ENCODE measurements at places on chromosomes 6 and 20. TPM values are rescaled to one million over a fixed set of nuclear protein-coding genes. Genes with fewer than 3 reads are reported as not detected.

DNA sequence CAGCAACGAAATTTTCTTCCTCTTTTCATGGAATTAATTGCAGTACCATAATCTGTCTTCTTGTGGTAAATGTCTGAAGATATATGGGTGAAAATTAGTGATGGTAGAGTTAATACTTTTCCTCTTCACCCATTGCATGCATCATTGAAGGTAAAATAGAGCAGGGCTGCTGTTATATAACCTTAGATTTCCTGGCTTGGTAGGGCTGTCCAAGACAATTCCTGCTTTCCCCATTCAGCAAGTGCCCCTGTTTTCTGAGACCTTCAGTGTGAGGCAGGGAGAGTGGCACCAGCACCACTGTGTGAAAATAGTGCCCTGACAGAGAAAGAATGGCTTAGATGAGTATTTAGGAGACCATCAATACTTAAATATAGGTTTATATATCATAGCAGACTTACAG lies 202.0 kb downstream of the ZFAND3 start:
- peaks cover 55% of the 10 kb centered on the region for H3K4me1 ChIP-seq
- no peaks in the 10 kb centered on the region for H3K36me3 ChIP-seq
- no peak overlapping the region for H3K4me3 ChIP-seq
- DNase-seq, result no peak
- no peak overlapping the region for H3K27ac ChIP-seq

GRCh38 chr6:50734488-50734887 lies 21.2 kb downstream of the TFAP2D start:
- no peak overlapping the region for H3K4me3 ChIP-seq
- H3K36me3 ChIP-seq, result no peaks in the 10 kb centered on the region
- H3K27ac ChIP-seq, result no peak overlapping the region
- H3K4me1 ChIP-seq, result no peaks in the 10 kb centered on the region

- no peaks in the 10 kb centered on the region for H3K36me3 ChIP-seq
- no peak for DNase-seq
- H3K4me3 ChIP-seq, result no peak overlapping the region
Measured at GRCh38 chr6:143370812-143371370, 79.6 kb downstream of the ADAT2 start.

DNA sequence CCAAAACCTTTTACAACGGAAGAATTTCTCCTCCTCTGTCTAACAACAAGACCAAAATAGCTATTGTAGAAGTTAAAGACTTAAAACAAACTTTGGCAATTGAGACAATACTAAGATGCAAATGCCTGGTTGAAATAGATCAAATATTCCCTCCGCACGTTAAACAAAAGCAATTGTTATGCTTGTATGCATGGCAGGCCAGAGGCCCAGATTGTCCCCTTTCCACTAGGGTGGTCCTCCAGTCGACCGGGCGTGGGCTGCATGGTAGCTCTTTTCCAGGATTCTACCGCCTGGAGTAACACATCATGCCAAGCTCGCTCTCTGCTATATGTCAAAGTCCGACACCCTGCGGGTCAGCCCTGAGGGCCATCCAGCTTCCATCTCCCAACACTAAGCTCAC lies 234.7 kb downstream of the RNGTT start:
- DNase-seq, result no peak
- no peaks in the 10 kb centered on the region for H3K27me3 ChIP-seq
- no peaks in the 10 kb centered on the region for H3K4me1 ChIP-seq
- no peak overlapping the region for H3K27ac ChIP-seq

DNA sequence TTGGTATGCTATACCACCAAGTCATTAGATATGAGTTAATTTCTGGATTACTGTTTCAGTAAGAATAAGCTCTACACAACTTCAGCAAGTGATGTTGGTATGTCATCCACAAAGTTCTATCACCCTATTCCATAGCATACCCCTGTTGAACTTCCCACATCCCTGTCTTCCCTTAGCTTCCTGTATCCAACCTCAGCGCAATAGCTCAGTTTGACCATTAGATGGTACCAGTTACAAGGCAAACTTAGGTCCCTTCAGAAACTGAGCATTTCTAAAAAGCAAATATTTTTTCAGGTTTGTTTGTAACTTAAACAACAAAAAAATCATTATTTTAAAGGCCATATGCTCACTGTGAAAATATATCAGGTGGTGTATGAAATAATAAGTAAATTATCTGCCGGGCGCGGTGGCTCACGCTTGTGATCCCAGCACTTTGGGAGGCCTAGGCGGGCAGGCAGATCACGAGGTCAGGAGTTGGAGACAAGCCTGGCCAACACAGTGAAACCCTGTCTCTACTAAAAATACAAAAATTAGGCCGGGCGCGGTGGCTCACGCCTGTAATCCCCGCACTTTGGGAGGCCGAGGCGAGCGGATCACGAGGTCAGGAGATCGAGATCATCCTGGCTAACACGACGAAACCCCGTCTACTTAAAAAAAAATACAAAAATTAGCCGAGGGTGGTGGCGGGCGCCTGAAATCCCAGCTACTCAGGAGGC lies 8.8 kb upstream of the MOG start:
- H3K36me3 ChIP-seq, result no peaks in the 10 kb centered on the region
- no peak overlapping the region for H3K4me3 ChIP-seq
- H3K27ac ChIP-seq, result no peak overlapping the region

DNA sequence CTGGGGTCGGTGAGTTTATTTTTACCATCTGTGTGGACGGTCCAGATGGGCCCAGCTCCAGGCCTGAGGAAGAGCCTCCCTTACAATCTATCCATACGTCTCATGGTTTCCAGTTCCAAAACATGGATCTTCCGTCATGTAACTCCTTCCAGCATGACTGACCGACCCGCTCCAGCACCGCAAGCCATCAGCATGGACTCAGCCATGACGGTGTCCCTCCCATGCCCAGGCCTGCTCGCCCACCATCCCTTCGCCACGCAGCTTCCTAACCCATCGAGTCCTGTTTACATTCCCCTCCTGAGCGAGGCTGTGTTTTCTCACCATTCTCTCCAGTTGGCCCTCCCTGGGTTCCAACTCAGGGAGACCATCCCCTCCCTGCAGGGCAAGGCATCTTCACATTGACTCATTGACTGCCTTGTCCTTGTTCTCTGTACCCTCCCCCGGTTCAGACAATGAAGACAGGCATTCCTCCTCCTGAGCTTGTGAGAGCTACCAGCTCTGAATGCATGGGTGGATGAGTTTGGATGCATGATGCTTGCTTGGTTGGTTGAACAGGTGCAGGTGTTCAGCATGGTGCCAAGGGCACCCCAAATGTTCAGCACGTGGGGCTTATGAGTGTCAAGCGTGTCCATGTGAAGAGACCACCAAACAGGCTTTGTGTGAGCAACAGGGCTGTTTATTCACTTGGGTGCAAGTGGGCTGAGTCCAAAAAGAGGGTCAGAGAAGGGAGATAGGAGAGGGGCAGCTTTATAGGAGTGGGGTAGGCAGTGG lies 235.8 kb downstream of the SMOC2 start:
- no peak for DNase-seq
- no peaks in the 10 kb centered on the region for H3K27me3 ChIP-seq
- H3K4me1 ChIP-seq, result no peaks in the 10 kb centered on the region

- no peak overlapping the region for H3K4me3 ChIP-seq
- H3K4me1 ChIP-seq, result no peaks in the 10 kb centered on the region
- DNase-seq, result no peak
- no peaks in the 10 kb centered on the region for H3K36me3 ChIP-seq
Measured at GRCh38 chr20:56592211-56592610, 36.9 kb upstream of the TFAP2C start.

- H3K27ac ChIP-seq, result peak overlapping the region; percentile 84
- peaks cover 12% of the 10 kb centered on the region for H3K36me3 ChIP-seq
- no peak for DNase-seq
- H3K27me3 ChIP-seq, result peaks cover 43% of the 10 kb centered on the region
- peaks cover 92% of the 10 kb centered on the region for H3K4me1 ChIP-seq
Measured at GRCh38 chr20:62645613-62646012, 3.3 kb downstream of the SLCO4A1 start.

DNA sequence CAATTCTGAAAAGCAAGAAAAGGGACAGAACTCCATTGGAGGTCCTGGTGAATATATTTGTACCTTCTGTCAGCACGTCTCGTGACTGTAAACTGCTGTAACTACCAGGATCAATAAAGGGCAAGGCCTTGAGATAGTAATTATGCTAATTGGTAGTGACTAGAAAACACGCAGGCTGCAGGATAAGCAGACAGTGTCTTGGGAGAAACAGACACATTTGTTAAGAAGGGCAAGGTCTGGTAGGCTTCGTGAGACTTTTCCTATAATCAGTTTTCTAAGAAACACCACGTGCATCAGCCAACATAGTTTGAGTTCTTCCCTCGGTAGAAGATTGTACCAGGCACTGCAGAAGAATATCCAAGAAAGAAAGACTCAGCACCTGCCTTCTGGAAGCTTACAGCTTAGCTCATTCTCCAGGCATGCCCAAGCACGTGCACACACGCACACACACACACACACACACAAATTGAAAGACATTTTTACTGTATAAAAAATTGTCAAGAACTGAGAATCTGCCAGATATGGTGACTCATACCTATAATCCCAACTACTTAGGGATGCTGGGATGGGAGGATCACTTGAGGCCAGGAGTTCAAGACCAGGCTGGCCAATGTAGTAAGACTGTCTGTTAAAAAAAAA lies 167.0 kb upstream of the SASH1 start:
- H3K27me3 ChIP-seq, result no peaks in the 10 kb centered on the region
- no peaks in the 10 kb centered on the region for H3K36me3 ChIP-seq
- H3K4me3 ChIP-seq, result no peak overlapping the region
- H3K4me1 ChIP-seq, result no peaks in the 10 kb centered on the region

- no peaks in the 10 kb centered on the region for H3K4me1 ChIP-seq
- no peak for DNase-seq
- no peaks in the 10 kb centered on the region for H3K36me3 ChIP-seq
- no peak overlapping the region for H3K4me3 ChIP-seq
- H3K27me3 ChIP-seq, result no peaks in the 10 kb centered on the region
Measured at GRCh38 chr6:23137611-23138010, 568.2 kb downstream of the HDGFL1 start.

DNA sequence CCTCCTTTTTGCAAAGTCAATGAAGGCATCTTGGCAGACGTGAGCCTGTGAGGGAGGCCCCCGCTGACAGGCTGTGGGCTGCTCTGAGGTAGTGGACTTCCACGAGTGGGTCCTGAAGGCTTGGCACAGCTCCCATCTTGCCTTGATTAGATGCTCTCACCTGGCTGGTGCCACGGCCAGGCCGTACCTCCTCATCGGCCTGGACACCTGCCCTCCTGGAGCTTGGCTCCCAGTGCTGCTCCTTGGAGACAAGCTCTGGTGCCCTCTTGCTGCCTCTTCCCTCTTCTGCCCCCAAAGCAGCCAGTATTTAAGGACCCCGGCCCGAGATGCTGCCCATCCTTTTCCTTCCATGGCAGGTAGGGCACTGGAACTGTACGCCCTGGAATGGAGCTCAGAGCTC lies 93.5 kb downstream of the ERMARD start:
- no peaks in the 10 kb centered on the region for H3K4me1 ChIP-seq
- no peak overlapping the region for H3K4me3 ChIP-seq
- H3K27ac ChIP-seq, result no peak overlapping the region
- no peaks in the 10 kb centered on the region for H3K27me3 ChIP-seq

- H3K27ac ChIP-seq, result no peak overlapping the region
- H3K4me3 ChIP-seq, result no peak overlapping the region
- no peak for DNase-seq
- H3K4me1 ChIP-seq, result peaks cover 28% of the 10 kb centered on the region
- H3K27me3 ChIP-seq, result no peaks in the 10 kb centered on the region
Measured at GRCh38 chr6:37099442-37099841, 70.5 kb upstream of the PIM1 start.

- H3K4me1 ChIP-seq, result no peaks in the 10 kb centered on the region
- H3K27me3 ChIP-seq, result peaks cover 29% of the 10 kb centered on the region
- no peak for DNase-seq
Measured at GRCh38 chr6:116461331-116461931, at the start of gene CALHM6. Gene CALHM6 (plus strand): TSS chr6:116461375. CDS start chr6:116461930, 555 bp downstream.

DNA sequence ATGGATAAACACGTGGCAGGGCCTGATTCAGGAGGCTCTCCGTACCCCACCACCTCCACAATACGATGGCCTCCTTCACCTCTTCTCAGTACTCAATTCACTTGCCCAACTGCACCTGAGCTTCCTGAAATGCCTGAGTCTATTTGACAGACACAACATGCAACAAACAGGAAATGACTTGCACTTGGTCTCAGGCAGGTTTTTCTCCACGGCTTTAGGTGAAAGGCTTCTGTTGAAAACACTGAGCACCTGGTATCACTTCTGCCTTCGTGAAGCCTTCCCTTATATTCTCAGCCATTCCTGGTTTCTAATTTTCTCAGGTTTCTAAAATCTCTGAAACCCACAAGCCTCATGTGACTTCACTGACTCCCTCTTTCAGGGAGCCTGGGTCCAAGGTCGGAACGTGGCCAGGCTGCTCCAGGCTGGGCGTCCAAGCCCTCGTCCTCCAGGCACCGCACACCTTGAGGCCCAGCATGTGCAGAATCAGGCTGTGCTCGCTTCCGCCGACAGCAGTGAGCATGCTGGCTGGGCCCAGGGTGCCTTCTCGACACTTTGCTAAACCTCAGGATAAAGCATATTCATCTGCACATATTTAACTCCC lies 34.7 kb downstream of the TAF4 start:
- H3K36me3 ChIP-seq, result no peaks in the 10 kb centered on the region
- no peaks in the 10 kb centered on the region for H3K27me3 ChIP-seq
- DNase-seq, result peak; percentile 58

GRCh38 chr6:36743032-36743431 lies 45.4 kb downstream of the RAB44 start:
- H3K4me3 ChIP-seq, result no peak overlapping the region
- H3K27ac ChIP-seq, result peak overlapping the region; percentile 48

- peaks cover 16% of the 10 kb centered on the region for H3K4me1 ChIP-seq
- no peak overlapping the region for H3K4me3 ChIP-seq
- H3K27me3 ChIP-seq, result no peaks in the 10 kb centered on the region
- DNase-seq, result no peak
Measured at GRCh38 chr6:43845646-43846045, 75.6 kb downstream of the VEGFA start.

- no peak overlapping the region for H3K4me3 ChIP-seq
- H3K27ac ChIP-seq, result no peak overlapping the region
- no peak for DNase-seq
- H3K36me3 ChIP-seq, result no peaks in the 10 kb centered on the region
- H3K27me3 ChIP-seq, result no peaks in the 10 kb centered on the region
- no peaks in the 10 kb centered on the region for H3K4me1 ChIP-seq
Measured at GRCh38 chr6:53376661-53377226, 28.0 kb upstream of the ELOVL5 start.

DNA sequence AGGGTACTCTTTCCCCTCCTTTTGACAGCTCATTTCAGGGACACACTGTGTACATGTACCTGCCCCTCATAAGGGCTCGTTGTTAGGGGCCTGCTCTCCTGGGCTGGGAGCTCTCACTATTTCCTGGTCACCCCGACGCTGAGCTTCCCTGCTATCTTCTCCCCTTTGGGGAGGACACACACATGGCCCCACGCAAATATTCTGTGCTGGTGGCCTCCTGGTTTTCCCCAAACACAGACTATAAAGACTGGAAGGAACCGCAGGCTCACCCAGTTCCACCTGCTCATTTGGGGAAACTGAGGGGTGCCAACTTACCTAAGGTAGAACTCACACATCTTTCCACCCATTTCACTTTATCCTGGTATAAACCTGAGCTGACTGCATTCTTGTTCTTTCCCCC lies 301.4 kb upstream of the SUPT3H start:
- H3K4me3 ChIP-seq, result no peak overlapping the region
- no peak for DNase-seq
- peaks cover 4% of the 10 kb centered on the region for H3K4me1 ChIP-seq
- H3K27me3 ChIP-seq, result peaks cover 7% of the 10 kb centered on the region

GRCh38 chr6:166293731-166294584 lies 14.2 kb downstream of the PRR18 start:
- H3K27ac ChIP-seq, result no peak overlapping the region
- H3K4me3 ChIP-seq, result no peak overlapping the region
- H3K27me3 ChIP-seq, result no peaks in the 10 kb centered on the region
- DNase-seq, result no peak

Gene FILIP1
- polyA plus RNA-seq, result 0.37 TPM

Gene CALHM4
- not detected for polyA plus RNA-seq

Gene RRAGD
- polyA plus RNA-seq, result 4.8 TPM

Gene HDAC2
- 53.4 TPM for polyA plus RNA-seq

Gene COL12A1
- polyA plus RNA-seq, result 9.6 TPM

Gene SASH1
- polyA plus RNA-seq, result 8.6 TPM

Gene GINS1
- 2.3 TPM for polyA plus RNA-seq

Gene CLDN20
- not detected for polyA plus RNA-seq
